ENCODE measurements at places on chromosomes 6 and 20. TPM values are rescaled to one million over a fixed set of nuclear protein-coding genes. Genes with fewer than 3 reads are reported as not detected.

DNA sequence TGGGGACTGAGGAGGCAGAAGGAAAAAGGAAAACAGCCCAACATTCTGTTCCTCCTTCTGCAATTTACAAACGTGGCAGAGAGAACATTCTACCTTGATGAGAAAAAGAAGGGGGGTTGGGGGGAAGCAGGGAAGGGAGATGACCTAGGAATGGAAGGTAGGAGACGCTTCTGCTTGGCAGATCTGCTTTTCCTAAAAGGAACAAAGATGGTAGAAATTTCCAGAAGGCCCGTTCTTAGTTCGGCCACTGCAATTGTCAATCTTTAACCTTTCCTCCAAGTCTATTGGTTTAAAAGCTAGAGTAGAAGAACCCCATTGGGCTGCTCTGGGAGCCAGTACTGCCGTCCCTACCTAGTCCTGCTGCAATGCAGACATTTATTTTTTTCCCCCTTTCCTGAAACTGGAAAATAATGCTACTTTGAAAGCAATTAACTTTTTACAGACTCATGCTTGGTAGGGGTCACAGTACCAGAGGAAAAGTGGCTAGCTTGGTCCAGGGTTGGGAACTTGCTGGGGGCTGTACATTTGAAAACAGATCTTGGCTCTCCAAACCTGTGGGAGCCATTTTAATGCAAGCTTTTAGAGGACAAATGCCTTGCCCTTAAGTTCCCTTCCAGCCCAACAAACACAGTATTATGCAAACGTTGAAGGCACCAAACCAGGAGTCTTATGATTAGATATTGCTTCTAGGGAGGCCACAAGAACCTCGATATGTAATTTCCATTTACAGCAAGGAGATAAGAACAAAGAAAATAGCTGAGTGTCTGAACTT, 2.6 kb downstream of the ZMYND8 start:
- peak; percentile 41 for DNase-seq

Gene DTD1
- total RNA-seq = 50.0 TPM

Gene TTLL9
- 0.03 TPM for total RNA-seq

DNA sequence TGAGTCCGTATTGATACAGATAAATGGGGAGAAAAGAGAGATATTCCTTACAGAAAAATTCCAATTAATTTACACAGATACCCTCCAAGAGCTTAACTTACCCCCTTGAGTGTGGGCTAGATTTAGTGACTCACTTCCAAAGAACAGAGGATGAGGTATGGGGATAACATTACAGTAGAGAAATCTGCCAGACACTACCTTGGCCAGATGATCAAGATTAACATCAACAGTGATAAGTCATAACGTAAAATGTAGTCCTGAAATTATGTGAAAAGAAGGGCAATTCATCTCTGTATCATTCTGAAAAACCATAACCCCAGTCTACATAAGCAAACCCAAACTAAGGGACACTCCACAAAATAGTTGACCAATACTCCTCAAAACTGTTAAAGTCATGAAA, 69.3 kb downstream of the PDSS2 start:
- no peak for DNase-seq

- no peak for DNase-seq
Observed at GRCh38 chr6:145787688-145788087, 26.9 kb downstream of the FBXO30 start.

GRCh38 chr6:101116337-101116736, 235.2 kb upstream of the ASCC3 start:
- DNase-seq = no peak

GRCh38 chr6:25547797-25548196, 104.2 kb upstream of the SCGN start:
- DNase-seq = no peak

DNA sequence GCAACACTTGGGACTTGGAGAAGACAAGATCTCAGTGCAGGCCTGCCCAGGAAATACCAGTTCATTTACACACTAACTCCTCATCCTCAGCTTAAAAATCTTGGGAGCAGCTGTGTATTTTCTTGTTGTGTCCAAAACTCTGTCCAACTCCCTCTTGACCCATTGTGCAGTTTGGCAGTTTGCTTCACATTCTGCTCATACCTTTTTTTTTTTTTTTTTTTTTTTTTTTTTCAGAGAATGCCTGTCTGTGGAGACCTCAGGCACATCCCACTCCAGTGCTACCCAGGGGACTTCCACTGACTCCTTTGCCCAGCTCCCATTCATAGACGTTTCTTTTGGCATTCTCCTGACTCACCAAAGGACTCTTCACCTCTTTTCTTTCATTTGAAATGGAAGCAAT, 265.8 kb upstream of the TCF21 start:
- DNase-seq = no peak

GRCh38 chr20:51450984-51451383, 91.5 kb downstream of the NFATC2 start:
- no peak for DNase-seq

Gene RTF2
- 77.0 TPM for total RNA-seq

DNA sequence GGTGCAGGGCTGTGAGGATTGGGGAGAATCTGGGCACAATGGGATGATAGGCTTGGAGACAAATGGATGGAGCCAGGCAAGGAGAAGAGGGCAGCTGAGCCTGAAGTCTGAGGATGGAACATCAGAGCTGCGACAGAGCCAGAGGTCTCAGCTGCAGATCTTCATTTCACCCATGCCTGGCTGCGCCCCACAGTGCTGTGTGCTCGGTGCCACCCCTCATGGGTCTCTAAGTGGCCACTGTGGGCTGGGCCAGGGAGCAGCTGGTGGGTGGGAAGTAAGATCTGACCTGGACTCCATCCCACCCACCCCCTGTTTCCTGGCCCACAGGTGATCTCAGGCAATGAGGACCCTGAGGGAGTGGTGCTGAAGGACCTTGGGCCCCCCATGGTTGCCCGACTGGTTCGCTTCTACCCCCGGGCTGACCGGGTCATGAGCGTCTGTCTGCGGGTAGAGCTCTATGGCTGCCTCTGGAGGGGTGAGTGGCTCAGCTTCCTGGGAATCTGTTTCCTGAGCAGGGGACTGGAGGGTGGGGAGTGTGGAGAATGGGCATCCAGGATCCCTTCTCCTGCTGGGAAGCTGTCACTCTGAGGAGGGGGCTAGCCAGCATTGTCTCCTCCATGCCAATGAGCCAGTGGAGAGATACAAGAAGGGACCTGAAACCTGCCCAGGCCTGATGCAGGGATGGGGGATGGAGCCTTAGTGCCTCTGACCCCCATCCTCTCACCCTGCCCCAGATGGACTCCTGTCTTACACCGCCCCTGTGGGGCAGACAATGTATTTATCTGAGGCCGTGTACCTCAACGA, 6.5 kb downstream of the DDR1 start:
- no peak for DNase-seq

DNA sequence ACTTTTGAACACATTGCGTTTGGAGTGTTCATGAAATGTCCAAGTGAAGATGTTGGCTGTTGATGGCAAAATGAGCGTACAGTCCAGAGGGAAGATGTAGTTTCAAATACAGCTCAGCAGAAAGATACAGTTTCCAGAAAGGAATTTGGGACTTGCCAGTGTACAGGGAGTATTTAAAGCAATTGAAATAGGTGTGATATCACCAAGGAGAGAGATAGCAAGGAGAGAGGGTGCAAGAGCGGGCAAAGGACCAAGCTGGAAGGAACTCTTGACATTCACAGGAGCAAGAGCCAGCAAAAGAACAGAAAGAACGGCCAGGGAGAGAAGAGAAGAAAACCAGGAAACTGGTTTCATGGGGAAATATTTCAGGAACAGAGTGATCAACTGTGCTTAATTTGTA, 47.8 kb downstream of the CARMIL1 start:
- DNase-seq = no peak

- peak; percentile 69 for DNase-seq
Observed at GRCh38 chr6:106731144-106731842, 101.9 kb downstream of the QRSL1 start.

DNA sequence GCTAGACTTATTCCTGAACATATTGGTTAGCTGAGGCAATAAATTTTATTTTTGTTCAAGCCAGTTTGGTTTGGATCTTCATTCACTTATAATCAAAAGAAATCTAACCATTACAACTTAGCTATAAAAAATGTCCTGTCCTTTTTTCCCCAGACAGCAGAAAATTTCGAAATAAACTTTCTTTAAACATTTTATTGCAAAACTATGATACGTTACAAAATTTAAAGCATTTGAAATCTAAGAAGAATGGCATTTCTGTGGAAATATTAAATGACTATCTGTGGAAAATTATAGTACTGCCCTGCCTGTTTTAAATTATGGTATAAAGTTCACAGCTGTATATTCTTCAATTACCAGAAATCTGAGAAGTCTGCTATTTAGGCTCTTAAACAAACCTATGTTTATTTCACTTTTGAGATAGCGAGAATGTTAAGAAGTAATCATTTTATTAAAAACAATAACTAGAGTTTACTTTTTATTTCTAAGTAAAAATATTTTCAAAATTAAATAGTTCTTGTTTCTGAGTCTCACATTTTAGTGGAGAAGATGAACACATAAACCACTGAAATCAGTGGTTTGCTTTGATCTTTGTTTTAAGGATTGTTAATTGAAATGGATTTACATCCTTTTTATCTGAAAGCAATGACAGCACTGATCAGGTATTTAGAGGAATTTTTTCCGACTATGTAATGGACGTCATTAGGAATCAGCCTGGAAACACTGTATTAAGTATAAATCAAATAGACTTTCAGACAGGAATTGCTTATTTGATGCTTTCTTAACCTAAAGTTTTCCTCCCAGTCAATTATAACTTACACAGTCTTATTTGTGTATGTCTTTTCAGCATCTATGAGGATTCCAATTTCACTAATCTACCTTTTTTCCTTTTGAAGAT, 553.7 kb downstream of the COL12A1 start:
- no peak for DNase-seq

GRCh38 chr6:14008809-14009208, 84.1 kb downstream of the RNF182 start:
- DNase-seq = no peak

- no peak for DNase-seq
Observed at GRCh38 chr6:33979750-33980149, 166.1 kb downstream of the GRM4 start.

- DNase-seq = no peak
Observed at GRCh38 chr20:18666803-18667415, 79.1 kb downstream of the DTD1 start.

Gene GSTA3
- not detected for total RNA-seq

- no peak for DNase-seq
Observed at GRCh38 chr20:21184819-21185218, 58.9 kb downstream of the KIZ start.

Gene VWA7
- total RNA-seq = 5.6 TPM
